ENCODE measurements at places on chromosomes 1 and 21.

DNA sequence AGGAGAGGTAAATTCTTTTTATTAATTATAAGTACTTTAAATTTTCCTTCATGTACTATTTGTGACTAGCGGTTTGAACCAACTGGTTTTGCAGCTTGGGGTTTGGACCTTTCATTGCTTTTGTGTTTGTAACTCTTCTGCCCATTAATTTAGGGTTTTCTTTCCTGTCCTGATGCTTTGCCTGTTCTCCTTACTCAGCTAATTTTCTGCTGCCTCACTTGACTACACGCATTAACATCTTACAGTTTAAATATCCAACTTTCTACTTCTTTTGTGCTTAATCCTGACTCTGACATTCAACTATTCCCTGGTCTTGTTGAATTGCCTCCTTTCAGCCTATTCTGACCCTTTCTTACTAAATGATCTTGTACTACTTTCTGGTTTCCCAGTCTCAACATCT lies 135.6 kb downstream of the PTPRC start:
- no peak for DNase-seq

DNA sequence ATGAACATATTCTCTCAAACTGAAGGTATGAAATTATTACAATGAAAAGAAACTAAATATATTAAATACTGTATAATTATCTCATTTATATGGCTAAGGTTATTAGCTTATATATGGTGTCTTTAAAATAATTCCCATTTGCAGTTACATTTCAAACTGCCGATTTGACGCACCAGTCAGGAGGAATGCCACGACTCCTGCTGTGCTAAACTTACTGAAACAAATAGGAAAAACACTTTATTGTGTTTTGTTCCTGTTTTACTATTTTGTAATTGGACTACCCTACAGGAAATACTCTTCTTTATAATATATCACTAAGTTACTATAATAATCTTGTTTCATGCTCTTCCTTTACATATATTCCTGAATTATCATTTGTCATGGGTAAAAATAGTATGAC lies 117.8 kb downstream of the DPYD start:
- no peak for DNase-seq

- no peak for DNase-seq
Observed at GRCh38 chr1:53591924-53592323, 132.7 kb downstream of the DMRTB1 start.

DNA sequence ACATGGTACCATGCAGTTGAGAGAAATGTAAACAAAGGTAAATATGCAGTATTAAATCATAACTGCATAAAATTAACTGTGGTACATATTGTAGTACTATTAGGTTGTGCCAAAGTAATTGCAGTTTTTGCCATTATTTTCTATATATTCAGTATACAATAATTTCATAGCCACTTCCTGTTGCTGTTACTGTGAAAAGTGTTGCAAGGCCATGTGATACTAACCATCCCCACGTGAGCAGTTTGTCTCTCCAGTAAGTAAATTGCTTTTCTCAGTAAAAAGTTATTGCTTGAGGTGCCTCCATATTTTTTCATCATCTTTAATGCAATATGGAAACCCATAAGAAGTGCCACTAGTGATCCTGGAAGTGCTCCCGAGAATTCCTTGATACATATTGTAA lies 19.6 kb upstream of the METTL18 start:
- no peak for DNase-seq

GRCh38 chr1:35555601-35556477 lies 1.4 kb downstream of the KIAA0319L start:
- no peak for DNase-seq

GRCh38 chr1:186858923-186859322 lies 30.2 kb downstream of the PLA2G4A start:
- DNase-seq = no peak

GRCh38 chr1:12035312-12035711 lies 16.0 kb downstream of the MIIP start:
- DNase-seq = no peak

DNA sequence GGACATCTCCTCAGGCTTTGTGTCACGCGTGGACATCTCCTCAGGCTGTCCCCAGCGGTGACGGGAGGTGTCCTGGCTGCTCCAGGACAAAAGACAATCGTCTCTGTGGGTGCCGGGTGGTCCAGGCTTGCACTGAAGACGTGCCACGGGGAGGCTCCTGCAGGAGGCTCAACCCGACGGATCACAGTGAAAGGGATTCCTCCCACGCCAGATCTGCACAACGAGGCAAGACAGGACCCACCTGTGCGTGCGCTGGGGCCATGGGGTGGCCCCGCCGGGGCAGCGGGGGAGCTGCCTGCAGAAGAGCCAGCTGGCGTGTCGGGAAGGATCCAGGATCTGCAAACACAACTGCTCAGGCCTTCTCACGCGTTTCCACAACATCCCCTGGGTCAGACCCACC lies 18.8 kb upstream of the ARHGEF16 start:
- no peak for DNase-seq

Measured in neuronal stem cell (in vitro differentiated cells).